ENCODE measurements at places on chromosomes 7 and 10. TPM values are rescaled to one million over a fixed set of nuclear protein-coding genes. Genes with fewer than 3 reads are reported as not detected.
A peak's percentile ranks its signal among the peaks of the same experiment; 100 is the strongest.

DNA sequence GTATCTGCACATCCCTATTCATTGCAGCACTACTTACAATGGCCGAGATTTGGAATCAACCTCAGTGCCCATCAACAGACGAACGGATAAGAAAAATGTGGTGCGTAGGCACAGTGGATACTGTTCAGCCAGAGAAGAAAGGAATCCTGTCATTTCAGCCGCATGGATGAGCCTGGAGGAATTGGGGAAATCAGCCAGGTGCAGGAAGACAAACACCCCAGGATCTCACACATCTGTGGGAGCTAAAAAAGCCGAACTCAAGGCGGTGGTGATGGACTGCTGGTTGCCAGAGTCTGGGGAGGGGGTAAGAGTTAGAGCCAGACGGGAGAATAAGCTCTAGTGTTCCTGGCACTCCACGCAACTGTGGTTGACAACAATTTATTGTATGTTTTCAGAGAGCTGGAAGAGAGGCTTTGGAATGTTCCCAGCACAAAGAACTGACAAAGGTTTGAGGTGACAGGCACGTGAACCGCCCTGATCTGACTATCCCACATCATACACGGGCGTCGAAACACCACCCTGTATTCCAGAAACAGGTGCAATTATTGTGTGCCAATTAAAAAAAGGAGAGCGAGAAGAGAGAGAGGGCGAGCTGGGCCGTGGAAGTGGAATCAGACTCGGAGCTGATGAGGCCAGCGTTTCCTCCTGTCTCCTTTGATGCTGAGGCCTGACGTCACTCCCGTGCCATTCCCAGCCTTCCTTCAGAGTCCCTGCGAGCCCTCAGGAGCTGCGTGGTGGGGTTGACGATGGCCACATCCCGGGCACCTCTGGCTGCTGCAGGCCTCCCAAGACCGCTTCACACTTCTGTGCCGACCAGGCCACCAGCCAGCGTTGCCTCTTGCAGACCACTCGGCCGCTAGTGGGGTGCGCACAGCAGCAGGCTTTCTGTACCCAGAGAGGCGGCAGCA, 189.5 kb downstream of the DNAJB6 start:
- peaks cover 15% of the 10 kb centered on the region for H3K27me3 ChIP-seq
- H3K4me3 ChIP-seq: no peak overlapping the region
- peak; percentile 10 for DNase-seq
- no peaks in the 10 kb centered on the region for H3K4me1 ChIP-seq
- no peak overlapping the region for H3K27ac ChIP-seq
- H3K36me3 ChIP-seq: no peaks in the 10 kb centered on the region

- no peaks in the 10 kb centered on the region for H3K4me1 ChIP-seq
- H3K36me3 ChIP-seq: no peaks in the 10 kb centered on the region
- no peaks in the 10 kb centered on the region for H3K27me3 ChIP-seq
- no peak overlapping the region for H3K27ac ChIP-seq
These were observed 4.5 kb upstream of the ZEB1 start for GRCh38 chr10:31314256-31315150.

The DBF4 gene
- total RNA-seq: 15.7 TPM

The TAS2R60 gene
- total RNA-seq: not detected

- no peak for DNase-seq
- H3K36me3 ChIP-seq: no peaks in the 10 kb centered on the region
- no peaks in the 10 kb centered on the region for H3K4me1 ChIP-seq
These were observed 13.8 kb upstream of the CYP3A5 start for GRCh38 chr7:99693427-99694200.

DNA sequence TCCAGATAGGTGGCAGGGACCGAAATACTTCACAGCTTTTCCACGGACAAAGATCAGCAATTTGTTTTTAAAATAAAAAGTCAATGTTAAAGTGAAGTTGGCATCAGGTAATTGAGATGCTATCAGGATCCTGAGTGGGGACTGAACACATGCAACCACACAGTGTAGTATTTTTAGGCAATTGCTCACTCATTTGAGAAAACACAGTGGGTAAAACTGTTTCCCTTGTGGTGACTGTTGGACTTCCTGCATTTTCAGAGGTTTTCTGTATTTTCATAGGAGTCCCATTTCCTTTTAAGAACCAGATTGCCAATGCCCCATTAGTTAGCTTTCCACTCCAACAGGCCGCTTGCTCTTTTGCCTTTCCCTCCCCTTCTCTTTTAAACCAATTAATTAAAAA, 159.5 kb upstream of the ZNF32 start:
- H3K4me3 ChIP-seq: no peak overlapping the region
- no peak for DNase-seq
- H3K27ac ChIP-seq: no peak overlapping the region
- no peaks in the 10 kb centered on the region for H3K36me3 ChIP-seq
- H3K27me3 ChIP-seq: no peaks in the 10 kb centered on the region

DNA sequence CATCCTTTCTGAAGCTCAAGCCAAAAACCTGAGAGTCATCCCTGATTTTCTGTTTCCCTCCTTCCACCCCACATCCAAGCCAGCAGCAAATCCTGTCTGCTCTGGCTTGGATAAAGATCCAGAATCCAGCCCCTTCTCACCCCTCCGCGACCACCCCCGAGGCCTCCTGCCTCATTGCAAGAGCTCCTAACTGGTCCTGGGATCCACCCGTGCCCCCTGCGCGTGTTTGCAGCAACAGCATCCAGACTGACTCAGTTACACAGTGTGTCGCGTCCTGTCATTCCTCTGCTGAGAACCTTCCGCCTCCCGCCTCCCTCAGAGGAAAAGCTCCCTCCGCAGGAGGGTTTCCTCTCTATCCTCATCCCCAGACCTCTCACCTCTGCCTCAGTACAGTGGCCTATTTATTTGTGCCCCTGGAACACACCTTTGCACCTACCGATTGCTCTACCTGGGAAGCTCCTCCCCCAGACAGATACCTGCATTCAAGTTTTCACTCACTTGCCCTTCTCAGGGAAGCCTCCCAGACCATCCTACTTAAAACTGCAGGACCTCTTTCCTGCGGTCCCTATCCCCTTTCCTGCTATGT, 21.6 kb upstream of the GRID1 start:
- H3K27ac ChIP-seq: no peak overlapping the region
- H3K36me3 ChIP-seq: no peaks in the 10 kb centered on the region
- H3K4me3 ChIP-seq: no peak overlapping the region
- peaks cover 16% of the 10 kb centered on the region for H3K27me3 ChIP-seq

GRCh38 chr10:130226012-130226411, 89.8 kb downstream of the GLRX3 start:
- no peak overlapping the region for H3K4me3 ChIP-seq
- H3K27me3 ChIP-seq: no peaks in the 10 kb centered on the region
- H3K4me1 ChIP-seq: no peaks in the 10 kb centered on the region
- H3K36me3 ChIP-seq: no peaks in the 10 kb centered on the region
- no peak overlapping the region for H3K27ac ChIP-seq

GRCh38 chr10:123747426-123747825, 81.3 kb downstream of the GPR26 start:
- no peak overlapping the region for H3K4me3 ChIP-seq
- DNase-seq: no peak
- no peaks in the 10 kb centered on the region for H3K4me1 ChIP-seq

GRCh38 chr7:116578526-116578925, 53.7 kb downstream of the CAV1 start:
- DNase-seq: no peak
- no peak overlapping the region for H3K27ac ChIP-seq
- H3K27me3 ChIP-seq: no peaks in the 10 kb centered on the region
- H3K36me3 ChIP-seq: no peaks in the 10 kb centered on the region
- no peak overlapping the region for H3K4me3 ChIP-seq

GRCh38 chr10:71719464-71720201, at the start of gene C10orf105:
Gene C10orf105, minus strand, starts transcription at chr10:71719778. Its CDS starts 3,441 bp downstream, at chr10:71716337.
- H3K4me1 ChIP-seq: peaks cover 12% of the 10 kb centered on the region
- no peaks in the 10 kb centered on the region for H3K36me3 ChIP-seq
- DNase-seq: no peak

DNA sequence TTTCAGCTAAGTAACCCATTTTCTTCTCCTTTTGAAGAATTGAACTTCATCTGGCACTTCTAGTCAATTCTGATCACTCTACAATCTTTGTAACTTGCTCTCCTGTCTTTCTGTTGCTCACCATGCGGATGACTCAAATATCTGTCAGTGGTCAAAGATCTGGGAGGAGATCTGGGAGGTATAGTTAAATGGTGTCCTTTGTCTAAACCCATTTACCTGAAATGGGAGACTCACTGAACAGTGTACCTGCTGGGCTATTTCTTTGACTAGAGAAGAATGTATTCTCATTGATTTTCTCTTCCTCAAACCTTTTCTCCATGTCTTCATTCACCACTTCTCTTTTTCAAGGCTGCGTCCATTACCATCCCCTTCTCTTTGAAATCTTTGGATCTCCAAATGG, 42.0 kb upstream of the PCLO start:
- no peaks in the 10 kb centered on the region for H3K27me3 ChIP-seq
- DNase-seq: no peak
- no peak overlapping the region for H3K4me3 ChIP-seq
- no peaks in the 10 kb centered on the region for H3K4me1 ChIP-seq
- no peak overlapping the region for H3K27ac ChIP-seq
- no peaks in the 10 kb centered on the region for H3K36me3 ChIP-seq

The CTNNA3 gene
- total RNA-seq: 0.59 TPM

- H3K36me3 ChIP-seq: no peaks in the 10 kb centered on the region
- H3K4me3 ChIP-seq: no peak overlapping the region
- no peak for DNase-seq
- no peaks in the 10 kb centered on the region for H3K27me3 ChIP-seq
These were observed 44.6 kb upstream of the TES start for GRCh38 chr7:116165717-116166116.

The SLC39A12 gene
- total RNA-seq: under 0.01 TPM

GRCh38 chr7:119720541-119720940, 552.4 kb upstream of the KCND2 start:
- no peaks in the 10 kb centered on the region for H3K27me3 ChIP-seq
- H3K27ac ChIP-seq: no peak overlapping the region
- no peaks in the 10 kb centered on the region for H3K4me1 ChIP-seq
- no peak overlapping the region for H3K4me3 ChIP-seq
- no peak for DNase-seq
- H3K36me3 ChIP-seq: no peaks in the 10 kb centered on the region

The SORCS3 gene
- total RNA-seq: 0.16 TPM

GRCh38 chr7:134905375-134905774, 80.9 kb upstream of the AGBL3 start:
- H3K4me1 ChIP-seq: peaks cover 3% of the 10 kb centered on the region
- H3K36me3 ChIP-seq: no peaks in the 10 kb centered on the region
- DNase-seq: no peak
- peak overlapping the region; percentile 17 for H3K4me3 ChIP-seq
- H3K27ac ChIP-seq: peak overlapping the region; percentile 87

GRCh38 chr10:58969576-58969975, 206.9 kb upstream of the PHYHIPL start:
- H3K36me3 ChIP-seq: no peaks in the 10 kb centered on the region
- H3K4me3 ChIP-seq: no peak overlapping the region
- H3K27ac ChIP-seq: no peak overlapping the region

DNA sequence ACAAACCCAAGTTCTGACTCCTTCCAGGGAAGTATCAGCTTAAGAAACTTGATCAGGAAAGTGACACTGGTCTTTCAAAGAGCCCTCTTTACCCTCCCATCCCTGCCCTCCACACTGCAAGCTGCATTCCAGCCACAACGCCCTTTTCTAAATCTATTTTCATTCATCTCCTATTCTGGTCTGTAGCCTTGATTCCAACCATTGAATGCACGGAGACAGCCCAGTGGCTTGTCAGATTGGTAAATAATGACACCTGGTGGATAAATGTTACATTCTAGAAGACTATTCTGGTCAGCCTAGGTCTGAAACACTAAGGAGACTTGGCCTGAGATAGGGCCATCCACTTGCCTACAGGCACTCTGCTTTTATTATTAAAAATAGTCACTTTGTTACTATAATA, 20.9 kb downstream of the MORN4 start:
- no peaks in the 10 kb centered on the region for H3K36me3 ChIP-seq
- no peaks in the 10 kb centered on the region for H3K27me3 ChIP-seq
- no peak overlapping the region for H3K27ac ChIP-seq
- DNase-seq: no peak
- no peaks in the 10 kb centered on the region for H3K4me1 ChIP-seq
- no peak overlapping the region for H3K4me3 ChIP-seq

The NOLC1 gene
- total RNA-seq: 40.5 TPM

GRCh38 chr7:2087744-2088143, 145.0 kb downstream of the MAD1L1 start:
- no peak overlapping the region for H3K27ac ChIP-seq
- H3K4me3 ChIP-seq: no peak overlapping the region
- no peak for DNase-seq
- H3K27me3 ChIP-seq: no peaks in the 10 kb centered on the region

DNA sequence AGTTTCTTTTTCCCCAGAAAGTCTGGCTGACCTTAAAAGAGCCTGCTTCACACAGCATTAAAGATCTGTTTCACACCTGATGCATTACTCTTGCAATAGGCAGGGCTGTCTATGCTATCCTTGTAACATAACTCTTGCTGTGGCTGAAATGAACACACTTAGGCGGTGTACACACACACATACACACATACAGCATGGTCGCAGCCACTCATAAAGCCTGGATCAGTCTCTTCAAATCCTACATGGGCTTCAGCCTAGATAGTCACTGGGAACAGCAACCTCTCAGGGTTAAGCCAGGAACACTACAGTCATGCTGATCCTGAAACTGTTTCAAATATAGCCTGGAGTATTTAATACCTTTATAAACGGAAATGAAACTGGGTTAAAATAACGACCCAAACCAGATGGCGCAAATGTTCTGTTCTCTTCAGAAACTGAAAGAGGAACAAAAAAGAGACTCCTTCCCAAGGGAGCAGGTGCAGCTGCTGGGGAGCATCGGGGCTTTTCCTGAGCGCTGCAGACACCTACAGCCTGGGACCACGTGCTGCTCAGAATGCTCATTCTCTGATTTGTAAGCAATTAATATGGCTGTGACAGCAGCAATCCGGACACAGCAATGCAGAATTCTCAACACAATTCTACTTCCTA, 61.0 kb upstream of the SFMBT2 start:
- H3K36me3 ChIP-seq: no peaks in the 10 kb centered on the region
- no peaks in the 10 kb centered on the region for H3K4me1 ChIP-seq
- no peak overlapping the region for H3K27ac ChIP-seq
- H3K27me3 ChIP-seq: no peaks in the 10 kb centered on the region
- no peak for DNase-seq
- no peak overlapping the region for H3K4me3 ChIP-seq

The OPN1SW gene
- not detected for total RNA-seq

DNA sequence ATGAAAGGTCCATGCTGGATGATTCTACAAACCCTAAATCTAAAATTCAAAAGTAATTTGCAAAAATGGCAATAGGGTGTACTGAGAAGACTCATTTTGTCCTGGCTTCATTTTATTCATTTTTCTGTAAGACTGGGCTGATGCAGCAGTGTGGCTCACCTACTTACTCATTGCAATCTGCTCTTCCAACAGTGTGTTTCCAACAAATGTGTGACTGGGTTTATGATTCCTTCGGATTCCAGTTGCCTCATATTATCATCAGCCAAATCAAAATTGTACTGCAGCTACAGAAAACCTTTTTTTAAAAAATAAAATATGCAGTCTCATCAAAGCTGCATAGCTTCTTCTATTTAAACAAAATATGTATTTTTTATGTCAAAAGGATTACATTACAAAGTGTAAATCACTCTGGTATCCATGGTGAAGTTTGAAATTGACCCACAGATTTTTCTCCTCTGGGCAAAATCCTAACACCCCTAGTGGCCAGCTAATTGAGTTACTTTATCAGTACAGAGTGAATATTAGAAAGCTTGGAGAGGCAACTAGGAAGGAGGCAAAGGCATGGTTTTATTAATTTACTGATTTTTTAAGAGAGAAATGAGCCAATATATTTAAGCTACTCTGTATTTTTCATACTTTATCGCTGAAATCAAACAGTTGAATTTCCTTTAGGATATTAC, 390.3 kb downstream of the MAGI2 start:
- no peaks in the 10 kb centered on the region for H3K27me3 ChIP-seq
- no peak for DNase-seq
- H3K4me3 ChIP-seq: no peak overlapping the region
- H3K4me1 ChIP-seq: no peaks in the 10 kb centered on the region
- no peak overlapping the region for H3K27ac ChIP-seq

Data from breast epithelium (tissue), 4 donors.